Progenitor cell of endocrine pancreas (in vitro differentiated cells): ENCODE measurements at places on chromosomes 3 and 15.

GRCh38 chr3:54086652-54087405 is 35.5 kb upstream of the CACNA2D3 start:
- no peak for DNase-seq

- DNase-seq = no peak
Measured at GRCh38 chr3:58659051-58659675, 7.4 kb downstream of the FAM3D start.

DNA sequence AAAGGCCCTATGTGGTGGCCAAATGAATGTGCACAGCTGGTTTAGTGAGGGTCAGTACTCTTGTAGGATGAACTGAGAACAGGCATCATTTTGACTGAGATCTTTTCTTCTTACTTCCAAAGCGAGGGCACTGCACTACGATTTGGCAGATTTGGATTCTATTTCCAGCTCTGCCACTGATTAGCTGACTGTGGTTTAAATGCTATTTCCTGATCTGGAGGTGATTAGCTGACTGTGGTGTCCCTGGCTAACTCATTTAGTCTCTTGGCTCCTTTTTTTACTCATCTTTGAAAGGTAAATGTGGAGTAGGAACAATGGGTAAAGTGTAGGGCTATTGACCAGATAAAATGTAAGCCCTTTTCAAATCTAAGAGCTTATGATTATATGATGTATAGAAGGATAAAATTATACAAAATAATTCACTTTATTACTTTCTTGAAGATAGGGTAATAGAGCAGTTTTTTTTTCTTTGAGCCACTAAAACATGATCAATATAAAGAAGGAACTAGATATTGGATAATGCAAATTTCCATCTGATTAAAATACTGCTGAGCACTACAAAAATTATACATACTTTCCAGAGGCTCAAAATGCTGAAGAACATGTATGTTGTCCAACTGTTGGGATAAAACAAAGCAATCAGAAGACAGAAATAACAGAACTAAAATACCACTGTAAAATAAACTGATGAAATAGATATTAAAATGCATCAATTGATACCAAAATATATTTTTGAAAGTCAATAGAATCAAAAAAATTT is 39.7 kb upstream of the PLOD2 start:
- no peak for DNase-seq

- DNase-seq = no peak
Measured at GRCh38 chr15:75126864-75127580, 74.7 kb upstream of the C15orf39 start.

GRCh38 chr3:66304293-66304692 is 83.5 kb downstream of the SLC25A26 start:
- DNase-seq = no peak

DNA sequence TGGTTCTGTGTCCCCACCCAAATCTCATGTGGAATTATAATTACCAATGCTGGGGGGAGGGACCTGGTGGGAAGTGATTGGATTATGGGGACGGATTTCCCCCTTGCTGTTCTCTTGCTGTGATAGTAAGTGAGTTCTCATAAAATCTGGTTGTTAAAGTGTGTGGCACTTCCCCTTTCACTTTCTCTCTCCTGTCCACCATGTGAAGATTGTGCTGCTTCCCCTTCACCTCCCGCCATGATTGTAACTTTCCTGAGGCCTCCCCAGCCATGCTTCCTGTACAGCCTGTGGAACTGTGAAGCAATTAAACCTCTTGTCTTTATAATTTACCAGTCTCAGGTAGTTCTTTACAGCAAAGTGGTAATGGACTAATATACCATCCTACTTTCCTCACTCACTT is 289.6 kb downstream of the EFHB start:
- no peak for DNase-seq

- DNase-seq = no peak
Measured at GRCh38 chr15:25067725-25068309, 113.0 kb downstream of the SNRPN start.
